ENCODE measurements at places on chromosomes 12 and 14.

DNA sequence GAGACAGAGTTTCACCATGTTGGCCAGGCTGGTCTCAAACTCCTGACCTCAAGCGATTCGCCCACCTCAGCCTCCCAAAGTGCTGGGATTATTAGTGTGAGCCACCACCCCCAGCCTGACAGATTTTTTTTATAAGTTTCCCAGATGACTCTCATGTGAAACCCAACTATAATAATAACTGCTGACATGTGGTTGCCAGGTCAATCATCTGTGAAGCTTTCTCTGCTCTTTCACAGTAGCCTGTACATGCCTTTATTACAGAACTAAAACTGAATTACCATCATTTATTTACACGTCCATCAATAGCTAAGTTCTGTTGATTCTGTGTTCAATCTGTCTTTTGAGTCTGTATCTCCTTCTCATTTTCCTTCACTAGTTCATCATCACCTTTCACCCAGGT, 218.5 kb downstream of the RPS29 start:
- no peak for DNase-seq

DNA sequence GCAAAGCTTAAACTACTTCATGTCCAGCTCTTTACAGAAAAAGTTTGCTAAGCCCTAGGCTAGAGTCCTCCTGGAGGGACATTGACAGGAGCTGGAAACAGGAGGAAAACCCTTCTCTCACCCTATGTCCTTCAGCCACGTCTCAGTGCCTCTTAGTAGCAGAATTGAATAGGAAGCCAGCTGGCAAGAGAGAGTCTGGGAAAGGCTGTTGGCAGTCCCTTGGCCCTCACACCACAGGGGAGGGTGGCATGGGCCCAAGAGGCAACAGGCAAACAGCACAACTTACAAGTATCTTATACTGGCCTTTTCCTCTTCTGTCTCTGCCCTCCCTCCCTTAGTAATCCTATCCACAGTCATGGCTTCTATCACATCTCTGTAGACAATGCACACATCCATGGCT, 27.7 kb upstream of the DHRS2 start:
- no peak for DNase-seq

GRCh38 chr12:3164454-3165077, 87.4 kb downstream of the TSPAN9 start:
- no peak for DNase-seq

DNA sequence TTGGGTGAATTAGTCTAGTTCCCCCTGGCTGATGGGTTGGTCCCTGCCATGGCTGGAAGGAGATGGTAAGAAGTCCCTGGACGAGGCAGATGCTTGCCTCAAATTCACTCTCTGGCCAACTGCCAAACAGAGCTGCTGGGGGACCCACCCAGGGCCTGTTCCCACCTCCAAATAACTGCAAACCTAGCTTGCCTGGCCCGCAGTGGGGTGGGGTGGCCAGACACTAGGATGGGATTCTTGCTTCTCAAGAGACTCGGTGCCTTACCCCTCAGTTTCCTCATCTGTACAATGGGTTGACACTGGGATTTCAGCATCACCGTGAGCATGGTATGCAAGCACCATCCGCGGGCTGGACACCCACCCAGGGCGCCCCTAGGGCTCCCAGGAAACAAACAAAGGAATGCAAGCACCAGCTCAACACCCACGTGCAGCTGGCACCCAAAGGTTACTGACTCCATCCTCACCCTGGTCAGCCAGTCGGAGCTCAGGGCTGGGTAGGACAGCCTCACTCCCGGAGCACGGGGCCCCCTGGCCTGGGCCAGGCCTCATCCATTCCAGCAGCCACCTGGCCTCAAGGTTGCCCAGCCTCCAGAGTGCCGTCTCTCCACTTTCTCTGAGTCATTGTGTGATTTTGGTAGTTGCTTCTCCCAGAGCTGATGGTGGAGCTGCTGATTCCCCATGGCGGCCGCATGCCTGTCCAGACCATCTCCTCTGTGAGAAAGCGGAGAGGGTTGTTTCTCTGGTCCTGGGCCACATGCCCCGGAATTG, 205.2 kb upstream of the RTL1 start:
- no peak for DNase-seq

- no peak for DNase-seq
Observed at GRCh38 chr14:67725171-67725570, 23.5 kb downstream of the RDH12 start.

DNA sequence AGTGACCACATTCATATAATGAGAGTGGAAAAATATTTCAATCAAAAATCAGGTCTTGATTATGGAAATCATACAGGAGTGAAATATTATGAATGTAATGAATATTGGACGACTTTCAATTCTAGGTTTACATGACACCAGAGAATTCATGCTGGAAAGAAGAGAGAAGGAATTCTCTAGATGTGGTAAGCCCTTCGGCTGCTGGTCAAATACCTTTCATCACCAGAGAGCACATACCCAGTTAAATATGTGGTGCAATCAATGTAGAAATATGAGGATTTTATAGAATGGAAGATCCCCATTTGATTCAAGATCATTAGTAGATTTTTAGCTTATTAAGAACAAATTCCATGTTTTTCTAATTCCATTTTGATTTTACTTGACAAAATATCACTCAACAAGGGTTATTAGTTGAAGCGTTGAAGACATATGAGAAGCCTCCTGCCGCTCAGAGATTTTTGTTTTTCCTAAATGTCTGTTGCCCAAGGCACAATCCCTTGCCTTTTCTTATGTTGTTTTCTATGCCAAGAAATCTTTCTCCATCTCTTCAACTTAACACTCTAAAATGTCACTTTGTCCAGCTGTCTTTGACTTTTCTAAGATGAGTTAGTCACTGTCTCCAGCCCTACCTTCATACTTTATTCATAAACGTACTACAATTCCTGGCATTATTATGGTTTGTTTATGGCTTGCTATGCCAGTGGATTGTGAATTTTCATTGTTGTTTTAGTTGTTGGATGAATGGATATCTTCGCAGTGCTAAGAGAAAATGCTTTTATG, 72.8 kb upstream of the ZDHHC17 start:
- no peak for DNase-seq

- DNase-seq, result no peak
Observed at GRCh38 chr12:47882781-47883546, 21.8 kb downstream of the VDR start.

DNA sequence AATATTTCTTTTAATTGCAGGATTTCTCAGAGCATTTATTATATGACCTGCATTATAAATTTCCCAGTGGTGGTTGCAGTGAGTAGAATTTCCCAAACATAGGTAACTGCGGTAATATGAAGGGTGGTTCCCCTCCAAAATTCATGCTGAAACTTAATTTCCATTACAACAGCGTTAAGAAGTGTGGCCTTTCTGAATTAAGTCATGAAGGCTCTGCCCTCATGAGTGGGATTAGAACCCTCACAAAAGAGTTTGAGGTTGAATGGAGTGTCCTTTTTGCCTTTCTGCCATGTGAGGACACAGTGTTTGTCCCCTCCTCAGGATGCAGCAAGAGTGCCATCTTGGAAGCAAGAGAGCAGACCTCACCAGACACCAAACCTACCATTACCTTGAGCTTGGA, 233.6 kb downstream of the KTN1 start:
- DNase-seq, result no peak
